ENCODE measurements at places on chromosomes 5 and 9. TPM values are rescaled to one million over a fixed set of nuclear protein-coding genes. Genes with fewer than 3 reads are reported as not detected.
A peak's percentile ranks its signal among the peaks of the same experiment; 100 is the strongest.

Gene LSM11
- 7.0 TPM for total RNA-seq

DNA sequence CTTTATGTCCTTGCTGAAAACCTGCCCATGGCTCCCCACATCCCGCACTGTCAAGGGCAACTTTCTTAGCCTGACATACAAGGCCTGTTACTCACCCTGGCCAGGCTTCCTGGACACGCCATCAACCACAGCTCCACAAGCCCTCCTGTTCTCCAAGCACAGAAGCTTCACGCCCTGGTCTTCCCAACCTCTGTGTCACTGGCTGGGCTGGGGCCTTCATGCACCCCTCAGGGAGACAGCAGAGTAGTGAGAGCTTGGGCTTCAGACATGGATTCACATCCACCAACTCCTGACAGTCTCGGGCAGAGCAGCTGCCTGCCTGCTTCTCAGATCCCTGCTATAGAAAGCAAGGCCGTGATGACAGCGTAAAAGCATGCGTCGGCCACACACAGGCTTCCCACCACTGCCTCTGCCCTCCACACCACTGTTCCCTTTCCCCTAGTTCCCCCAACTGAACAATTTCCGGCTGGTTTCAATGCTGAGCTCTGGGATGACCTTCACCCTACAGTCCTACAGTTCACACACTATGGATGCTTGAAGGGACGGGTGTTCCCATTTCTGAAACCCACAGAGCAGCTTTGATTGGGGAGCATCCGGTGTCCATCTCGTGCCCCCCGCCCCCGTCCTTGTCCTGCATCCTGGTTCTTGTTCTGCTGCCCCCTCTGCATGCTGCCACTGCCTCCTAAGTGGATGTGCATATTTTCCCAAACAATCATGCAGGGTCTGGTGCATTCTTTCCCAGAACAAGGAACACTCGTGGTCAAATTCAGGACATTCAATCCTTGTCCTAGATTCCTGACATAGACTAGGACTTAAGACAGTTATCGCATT is 33.4 kb upstream of the ADAMTS2 start:
- H3K4me3 ChIP-seq = no peak overlapping the region
- no peaks in the 10 kb centered on the region for H3K27me3 ChIP-seq
- peaks cover 6% of the 10 kb centered on the region for H3K4me1 ChIP-seq
- H3K36me3 ChIP-seq = no peaks in the 10 kb centered on the region
- DNase-seq = peak; percentile 52

DNA sequence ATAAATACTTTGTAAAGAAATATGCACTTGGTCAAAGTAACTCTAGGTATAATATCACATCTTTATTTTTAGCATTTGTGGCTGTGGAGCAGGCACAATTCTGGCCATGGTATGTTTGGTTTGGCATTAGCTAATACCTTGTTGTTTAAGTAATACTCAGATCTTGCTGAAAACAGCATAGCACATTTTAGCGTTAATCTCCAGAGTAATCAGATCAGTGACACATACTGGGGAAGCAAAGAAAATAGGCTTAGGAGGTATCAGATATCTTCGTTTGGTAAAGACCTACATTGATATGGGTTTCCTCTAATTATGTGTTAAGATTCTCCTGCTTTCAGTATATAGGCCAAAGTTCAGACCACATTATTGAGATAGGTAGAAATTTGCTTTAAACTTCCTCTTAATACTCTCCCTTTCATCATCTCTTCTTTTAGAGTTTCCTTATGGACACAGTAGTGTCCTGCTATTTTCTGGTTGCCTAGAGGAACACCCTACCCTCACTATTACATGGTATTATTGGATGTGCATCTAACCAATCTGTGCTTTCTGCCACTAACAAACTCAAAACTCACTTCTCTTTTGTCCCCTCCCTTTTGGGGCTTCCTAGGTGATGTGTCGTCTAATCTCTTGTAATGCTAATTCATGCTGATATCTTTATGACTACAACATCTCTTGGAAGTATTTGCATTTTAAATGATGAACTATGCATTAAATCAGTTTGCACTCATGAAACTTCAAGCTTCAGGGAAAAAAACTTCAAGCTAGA is 437.3 kb upstream of the ADAMTSL1 start:
- no peak overlapping the region for H3K27ac ChIP-seq
- H3K4me1 ChIP-seq = no peaks in the 10 kb centered on the region
- DNase-seq = no peak
- H3K4me3 ChIP-seq = no peak overlapping the region

GRCh38 chr5:83049370-83049885 is 27.8 kb downstream of the TMEM167A start:
- no peaks in the 10 kb centered on the region for H3K4me1 ChIP-seq
- H3K4me3 ChIP-seq = no peak overlapping the region

Gene ACSL6
- 0.43 TPM for total RNA-seq

DNA sequence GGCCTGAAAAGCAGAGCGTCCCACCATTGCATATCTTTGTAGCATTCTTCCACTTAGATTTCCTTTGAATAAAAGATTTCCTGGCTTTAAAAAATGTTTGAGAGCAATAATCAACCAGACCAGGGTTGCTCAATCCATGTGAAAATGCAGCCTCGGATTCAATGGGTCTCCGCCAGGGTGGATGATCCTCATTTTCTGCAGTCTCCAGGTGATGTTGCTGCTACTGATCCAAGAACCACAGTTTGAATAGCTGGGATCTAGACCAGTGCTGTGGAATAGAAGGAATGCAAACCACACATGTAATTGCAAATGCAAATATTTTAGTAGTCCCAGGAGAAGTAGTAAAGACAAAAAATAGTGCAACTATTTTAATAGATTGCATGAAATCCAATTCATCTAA is 317.6 kb downstream of the IRX1 start:
- H3K36me3 ChIP-seq = no peaks in the 10 kb centered on the region
- no peak overlapping the region for H3K4me3 ChIP-seq
- DNase-seq = no peak
- no peaks in the 10 kb centered on the region for H3K27me3 ChIP-seq
